ENCODE measurements at places on chromosomes 16 and 17.

DNA sequence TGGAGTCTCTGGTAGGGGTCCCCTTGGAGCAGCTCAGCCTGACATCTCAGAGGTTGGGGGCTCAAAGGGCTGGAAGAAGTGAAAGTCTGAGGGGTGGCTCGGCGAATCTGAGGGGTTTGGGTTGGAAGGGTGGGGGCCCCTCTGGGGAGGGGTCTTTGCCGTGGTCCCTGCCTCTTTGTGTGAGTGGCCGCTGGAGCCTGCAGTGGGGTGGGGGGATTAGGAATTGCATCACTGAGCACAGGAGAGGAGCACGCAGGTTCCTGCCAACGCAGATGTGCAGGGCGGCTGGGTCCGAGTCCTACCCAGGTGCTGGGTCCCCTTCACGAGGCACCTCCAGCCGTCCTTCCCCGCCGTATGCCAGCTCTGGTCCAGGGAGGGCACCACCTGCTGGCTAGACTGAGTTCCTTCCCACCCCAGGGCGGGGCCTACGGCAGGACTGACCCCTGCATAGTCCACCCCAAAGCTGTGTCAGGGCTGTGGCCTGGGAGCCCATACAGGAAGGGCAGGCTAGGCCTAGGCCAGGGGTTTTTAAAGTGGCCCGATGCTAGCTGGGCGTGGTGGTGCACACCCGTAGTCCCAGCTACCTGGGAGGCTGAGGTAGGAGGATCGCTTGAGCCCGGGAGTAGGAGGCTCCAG lies 9.9 kb downstream of the FMNL1 start:
- H3K4me3 ChIP-seq, result no peak overlapping the region
- H3K36me3 ChIP-seq, result peaks cover 59% of the 10 kb centered on the region
- peaks cover 85% of the 10 kb centered on the region for H3K4me1 ChIP-seq
- DNase-seq, result peak; percentile 44

GRCh38 chr17:14752011-14752410 lies 451.1 kb downstream of the HS3ST3B1 start:
- DNase-seq, result no peak
- H3K4me3 ChIP-seq, result no peak overlapping the region
- no peaks in the 10 kb centered on the region for H3K4me1 ChIP-seq
- peaks cover 9% of the 10 kb centered on the region for H3K27me3 ChIP-seq
- H3K36me3 ChIP-seq, result no peaks in the 10 kb centered on the region
- H3K27ac ChIP-seq, result no peak overlapping the region

DNA sequence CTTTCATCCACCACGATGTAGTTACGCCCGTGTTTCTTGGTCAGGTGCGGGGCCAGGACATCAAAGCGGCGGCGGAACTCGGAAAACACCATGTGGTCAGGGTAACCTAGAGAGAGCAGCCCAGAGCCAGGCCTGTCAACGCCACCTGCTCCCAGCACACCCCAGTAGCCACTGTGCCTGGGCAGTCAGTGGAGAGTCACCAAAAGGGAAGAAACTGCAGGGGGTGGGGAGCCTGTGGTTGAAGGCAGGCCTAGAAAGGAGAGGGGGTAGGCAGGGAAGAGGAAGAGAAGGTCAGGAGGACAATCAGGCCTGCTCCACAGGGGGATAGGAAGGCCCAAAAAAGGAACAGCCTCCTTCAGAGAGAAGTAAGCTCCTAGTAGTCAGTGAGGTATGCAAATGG lies 64.1 kb downstream of the PIPOX start:
- no peak for DNase-seq
- peaks cover 91% of the 10 kb centered on the region for H3K36me3 ChIP-seq
- H3K4me1 ChIP-seq, result no peaks in the 10 kb centered on the region
- H3K27me3 ChIP-seq, result no peaks in the 10 kb centered on the region
- no peak overlapping the region for H3K4me3 ChIP-seq

DNA sequence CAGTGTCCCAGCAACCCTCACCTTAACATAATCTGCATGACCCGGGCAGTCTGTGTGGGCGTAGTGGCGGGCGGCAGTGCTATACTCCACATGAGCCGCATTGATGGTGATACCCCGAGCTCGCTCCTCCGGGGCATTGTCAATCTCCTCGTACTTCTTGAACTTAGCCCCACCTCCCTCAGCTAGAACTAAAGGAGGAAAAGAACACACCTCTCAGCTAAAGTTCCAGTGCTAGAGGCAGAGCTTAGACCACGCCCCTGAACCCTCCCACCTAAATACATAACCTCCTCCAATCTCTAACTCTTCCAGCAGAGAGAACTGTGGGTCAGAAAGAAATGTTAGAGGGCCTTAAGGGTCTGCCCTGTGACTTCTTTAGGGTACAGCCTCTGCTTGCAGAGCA lies 855 bp downstream of the TUFM start:
- no peak overlapping the region for H3K27ac ChIP-seq
- no peaks in the 10 kb centered on the region for H3K27me3 ChIP-seq
- peaks cover 4% of the 10 kb centered on the region for H3K36me3 ChIP-seq
- DNase-seq, result no peak
- peak overlapping the region; percentile 74 for H3K4me3 ChIP-seq

GRCh38 chr17:66420961-66421371 lies 118.6 kb downstream of the PRKCA start:
- no peaks in the 10 kb centered on the region for H3K27me3 ChIP-seq
- no peak for DNase-seq
- H3K27ac ChIP-seq, result no peak overlapping the region
- no peaks in the 10 kb centered on the region for H3K4me1 ChIP-seq
- H3K4me3 ChIP-seq, result no peak overlapping the region
- H3K36me3 ChIP-seq, result no peaks in the 10 kb centered on the region

- no peaks in the 10 kb centered on the region for H3K36me3 ChIP-seq
- no peak overlapping the region for H3K4me3 ChIP-seq
- DNase-seq, result no peak
These were observed 3.9 kb downstream of the UTS2R start for GRCh38 chr17:82375359-82376041.

DNA sequence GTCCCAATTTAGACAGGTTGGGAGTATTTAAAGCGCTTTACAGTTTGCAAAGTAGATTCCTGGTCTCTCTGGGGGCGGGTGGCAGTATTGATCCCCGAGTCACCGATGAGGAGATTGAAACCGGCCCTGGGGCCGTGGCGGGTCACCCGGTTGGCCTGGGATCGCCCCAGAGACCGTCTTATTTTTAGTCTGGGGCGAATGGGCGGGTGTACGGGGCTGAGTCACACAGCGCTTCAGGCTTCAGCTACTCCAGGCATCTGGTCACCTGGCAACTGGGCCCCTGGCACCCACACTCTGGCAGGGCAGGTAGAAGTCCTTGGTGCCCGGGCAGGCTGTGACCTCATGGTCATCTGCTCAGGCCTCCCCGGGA lies 669 bp downstream of the MIEF2 start:
- H3K4me3 ChIP-seq, result peak overlapping the region; percentile 77
- peak overlapping the region; percentile 89 for H3K27ac ChIP-seq
- DNase-seq, result no peak
- peaks cover 28% of the 10 kb centered on the region for H3K4me1 ChIP-seq
- no peaks in the 10 kb centered on the region for H3K36me3 ChIP-seq
- H3K27me3 ChIP-seq, result no peaks in the 10 kb centered on the region

GRCh38 chr16:24364596-24364995 lies 108.5 kb downstream of the CACNG3 start:
- H3K4me3 ChIP-seq, result no peak overlapping the region
- no peaks in the 10 kb centered on the region for H3K4me1 ChIP-seq
- DNase-seq, result no peak
- no peak overlapping the region for H3K27ac ChIP-seq
- H3K27me3 ChIP-seq, result no peaks in the 10 kb centered on the region

GRCh38 chr16:11248133-11248532 lies 7.9 kb downstream of the SOCS1 start:
- peaks cover under 1% of the 10 kb centered on the region for H3K36me3 ChIP-seq
- no peak overlapping the region for H3K27ac ChIP-seq
- no peak overlapping the region for H3K4me3 ChIP-seq
- H3K27me3 ChIP-seq, result no peaks in the 10 kb centered on the region
- DNase-seq, result no peak
- peaks cover 10% of the 10 kb centered on the region for H3K4me1 ChIP-seq

GRCh38 chr17:82865274-82865673 lies 25.5 kb upstream of the ZNF750 start:
- H3K36me3 ChIP-seq, result no peaks in the 10 kb centered on the region
- DNase-seq, result no peak
- no peak overlapping the region for H3K4me3 ChIP-seq
- peaks cover 71% of the 10 kb centered on the region for H3K4me1 ChIP-seq
- no peaks in the 10 kb centered on the region for H3K27me3 ChIP-seq

DNA sequence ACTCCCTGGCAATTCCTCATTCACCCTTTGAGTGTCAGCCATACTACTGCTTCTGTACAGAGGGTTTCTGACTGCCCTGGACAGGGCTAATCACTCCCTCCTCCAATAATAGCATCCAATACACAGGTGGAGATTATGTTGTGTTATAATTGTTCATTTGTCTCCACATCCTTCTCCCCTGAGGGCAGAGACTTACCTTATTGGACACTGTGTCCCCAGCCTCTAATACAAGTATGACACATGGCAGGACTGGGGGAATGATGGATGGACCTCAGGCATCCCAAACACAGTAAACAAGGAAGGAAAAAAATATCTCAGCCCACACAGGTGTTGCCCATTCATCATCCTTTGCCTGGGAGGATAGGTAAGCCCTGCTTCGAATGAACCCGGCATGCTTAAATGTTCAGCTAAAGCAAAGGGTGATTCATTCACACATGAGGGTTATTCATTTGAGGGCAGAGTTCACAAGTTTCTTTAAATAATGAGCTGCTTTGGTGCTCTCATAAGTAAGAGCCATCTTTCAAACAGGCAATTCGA lies 34.8 kb downstream of the MMD start:
- no peaks in the 10 kb centered on the region for H3K4me1 ChIP-seq
- no peak overlapping the region for H3K27ac ChIP-seq
- no peaks in the 10 kb centered on the region for H3K27me3 ChIP-seq
- no peaks in the 10 kb centered on the region for H3K36me3 ChIP-seq

GRCh38 chr16:83806036-83806435 lies 1.7 kb upstream of the HSBP1 start:
- no peaks in the 10 kb centered on the region for H3K27me3 ChIP-seq
- peak overlapping the region; percentile 49 for H3K4me3 ChIP-seq
- peaks cover 57% of the 10 kb centered on the region for H3K4me1 ChIP-seq

DNA sequence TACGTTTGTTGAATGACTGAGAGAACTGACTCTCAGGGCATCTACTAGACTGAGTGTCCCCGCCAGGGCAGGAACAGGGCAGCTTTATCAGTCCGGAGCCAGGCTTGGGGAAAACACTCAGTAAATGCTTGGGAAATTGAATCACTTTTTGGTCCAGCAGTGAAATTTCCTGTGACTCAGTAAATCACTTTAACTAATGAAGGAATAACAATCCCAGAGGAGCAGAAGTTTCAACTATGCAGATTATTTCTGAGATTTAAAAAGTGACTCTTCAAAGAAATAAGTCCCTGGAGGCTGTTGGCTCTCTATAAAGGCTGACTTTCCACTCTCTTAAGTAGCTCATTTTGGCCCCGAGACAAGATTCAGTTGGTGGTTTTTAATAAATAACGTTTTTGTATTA lies 101.8 kb downstream of the FOXL1 start:
- no peak overlapping the region for H3K27ac ChIP-seq
- H3K36me3 ChIP-seq, result no peaks in the 10 kb centered on the region
- no peak for DNase-seq
- no peaks in the 10 kb centered on the region for H3K27me3 ChIP-seq
- no peak overlapping the region for H3K4me3 ChIP-seq

DNA sequence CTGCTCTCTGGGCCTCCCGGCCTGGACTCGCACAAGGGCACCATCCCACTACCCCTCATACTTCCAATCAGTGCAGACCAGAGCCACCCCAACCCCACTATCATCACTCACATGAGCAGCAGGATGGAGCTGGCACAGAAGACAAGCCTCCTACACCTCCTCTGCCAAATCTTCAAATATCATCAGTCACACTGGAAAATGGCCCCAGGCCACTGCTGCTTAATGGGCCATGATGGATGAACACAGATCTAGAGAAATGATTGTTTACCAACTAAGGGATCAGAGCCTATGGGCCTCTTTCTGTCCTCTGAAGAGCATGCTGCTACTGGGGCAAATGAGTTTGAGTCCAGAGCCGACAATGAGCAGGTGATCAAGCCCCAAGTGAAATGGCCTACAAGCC lies 165.5 kb downstream of the GRIN2A start:
- H3K4me3 ChIP-seq, result no peak overlapping the region
- H3K27ac ChIP-seq, result no peak overlapping the region
- no peaks in the 10 kb centered on the region for H3K36me3 ChIP-seq
- DNase-seq, result no peak
- H3K4me1 ChIP-seq, result no peaks in the 10 kb centered on the region
- peaks cover 5% of the 10 kb centered on the region for H3K27me3 ChIP-seq

GRCh38 chr16:50742576-50743200 lies 802 bp downstream of the CYLD start:
- H3K4me3 ChIP-seq, result peak overlapping the region; percentile 78
- no peaks in the 10 kb centered on the region for H3K27me3 ChIP-seq
- H3K4me1 ChIP-seq, result peaks cover 38% of the 10 kb centered on the region
- H3K36me3 ChIP-seq, result no peaks in the 10 kb centered on the region
- H3K27ac ChIP-seq, result peak overlapping the region; percentile 100
- DNase-seq, result peak; percentile 83

- peaks cover 38% of the 10 kb centered on the region for H3K4me1 ChIP-seq
- no peaks in the 10 kb centered on the region for H3K36me3 ChIP-seq
- H3K27me3 ChIP-seq, result no peaks in the 10 kb centered on the region
- H3K4me3 ChIP-seq, result no peak overlapping the region
- DNase-seq, result no peak
These were observed 93.7 kb downstream of the SDK2 start for GRCh38 chr17:73550556-73550955.

DNA sequence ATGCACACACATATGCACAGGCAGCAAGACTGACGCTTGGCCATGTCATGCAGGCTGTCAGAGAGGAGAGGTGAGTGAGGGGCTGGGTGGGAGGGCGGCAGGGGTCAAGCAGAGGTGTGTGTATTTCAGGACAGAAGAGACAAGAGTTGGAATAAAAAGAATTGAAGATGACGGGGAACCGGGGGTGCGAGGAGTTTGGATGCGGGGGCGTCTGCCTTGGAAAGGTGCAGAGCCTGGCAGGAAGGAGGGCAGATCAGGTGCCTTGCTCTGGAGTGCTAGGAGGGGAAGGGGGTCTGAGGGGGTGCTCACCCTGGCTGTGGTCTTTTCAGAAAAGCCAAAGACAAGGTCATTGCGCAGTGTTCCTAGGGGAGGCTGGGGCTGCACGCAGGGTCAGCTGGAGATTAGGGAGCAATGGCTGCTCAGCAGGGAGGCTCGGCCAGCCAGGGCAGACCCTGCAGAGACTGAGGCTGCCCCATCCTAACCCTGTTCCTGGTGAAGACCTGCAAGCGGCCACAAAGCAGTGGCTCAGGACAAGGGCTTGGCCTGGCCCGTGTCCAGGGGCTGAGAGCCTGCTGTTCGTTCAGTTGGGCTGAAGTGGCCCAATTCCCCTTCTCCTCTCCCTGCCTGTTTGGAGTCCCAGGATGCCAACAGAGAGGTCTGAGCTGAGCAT lies 23.7 kb upstream of the CBX4 start:
- peaks cover 4% of the 10 kb centered on the region for H3K27me3 ChIP-seq
- no peak overlapping the region for H3K4me3 ChIP-seq

DNA sequence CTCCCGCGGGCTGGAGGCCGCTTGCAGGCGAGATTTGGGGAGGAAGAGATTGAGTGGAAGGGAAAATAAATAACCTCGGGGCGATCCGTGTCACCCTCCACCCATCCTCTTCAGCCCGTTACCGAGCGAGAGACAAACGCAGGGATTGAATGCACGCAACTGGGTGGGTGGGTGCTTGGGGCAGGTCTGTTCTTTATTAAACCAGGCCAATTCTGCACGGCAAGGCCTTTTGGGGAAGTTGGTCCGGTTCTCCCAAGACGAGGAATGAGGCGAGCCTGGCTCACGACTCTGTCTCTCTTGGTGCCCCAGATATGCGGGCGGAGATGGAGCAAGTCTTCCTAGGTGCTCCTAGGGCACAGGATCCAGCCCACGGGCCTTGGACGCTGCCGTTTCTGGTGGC lies 396 bp upstream of the HOXB7 start:
- H3K27me3 ChIP-seq, result peaks cover 83% of the 10 kb centered on the region
- H3K4me3 ChIP-seq, result peak overlapping the region; percentile 96
- DNase-seq, result no peak
- H3K27ac ChIP-seq, result no peak overlapping the region
- no peaks in the 10 kb centered on the region for H3K36me3 ChIP-seq
- peaks cover 52% of the 10 kb centered on the region for H3K4me1 ChIP-seq

Measured in B cell (primary cell).